Non-pigmented ciliary epithelial cell (primary cell): ENCODE measurements at places on chromosomes 7 and 10.

DNA sequence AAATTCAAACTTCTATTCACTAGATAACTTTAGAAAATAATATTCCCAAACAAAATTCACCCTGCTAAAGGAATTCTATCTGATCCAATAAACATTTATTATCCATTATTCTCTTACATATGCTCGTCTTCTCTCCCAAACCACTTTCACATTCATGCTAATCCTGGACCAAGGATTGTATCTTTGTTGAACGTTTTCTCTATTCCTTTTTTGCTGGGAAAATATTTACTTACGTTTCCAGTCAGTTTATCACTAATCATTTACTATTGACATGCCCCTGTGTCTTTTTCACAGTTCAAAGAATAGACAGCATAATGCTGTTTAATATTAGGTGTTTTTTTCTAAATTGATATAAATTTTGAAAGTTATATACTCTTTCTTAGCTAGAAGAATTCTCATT lies 3.2 kb downstream of the TEX47 start:
- DNase-seq = no peak

DNA sequence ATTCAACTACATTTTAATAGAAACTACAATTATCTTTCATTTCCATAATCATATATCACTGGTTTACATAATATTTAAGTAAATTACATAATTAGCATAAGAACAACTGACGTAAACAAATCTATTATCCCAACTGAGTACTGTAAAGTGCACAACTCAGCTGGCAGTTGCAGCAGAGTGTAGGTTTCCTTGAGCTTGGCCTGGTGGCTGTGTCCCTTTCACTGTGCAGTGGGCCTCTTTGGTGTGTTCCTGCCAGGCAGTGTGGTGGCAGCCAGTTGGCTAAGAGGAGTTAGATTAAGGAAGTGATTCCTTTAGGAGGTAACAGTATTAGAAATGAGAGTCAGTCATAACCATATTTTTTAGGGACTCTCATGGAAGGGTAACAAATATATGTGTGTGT lies 7.0 kb downstream of the NRG3 start:
- no peak for DNase-seq

GRCh38 chr10:118805146-118805545 lies 50.4 kb upstream of the CACUL1 start:
- no peak for DNase-seq

DNA sequence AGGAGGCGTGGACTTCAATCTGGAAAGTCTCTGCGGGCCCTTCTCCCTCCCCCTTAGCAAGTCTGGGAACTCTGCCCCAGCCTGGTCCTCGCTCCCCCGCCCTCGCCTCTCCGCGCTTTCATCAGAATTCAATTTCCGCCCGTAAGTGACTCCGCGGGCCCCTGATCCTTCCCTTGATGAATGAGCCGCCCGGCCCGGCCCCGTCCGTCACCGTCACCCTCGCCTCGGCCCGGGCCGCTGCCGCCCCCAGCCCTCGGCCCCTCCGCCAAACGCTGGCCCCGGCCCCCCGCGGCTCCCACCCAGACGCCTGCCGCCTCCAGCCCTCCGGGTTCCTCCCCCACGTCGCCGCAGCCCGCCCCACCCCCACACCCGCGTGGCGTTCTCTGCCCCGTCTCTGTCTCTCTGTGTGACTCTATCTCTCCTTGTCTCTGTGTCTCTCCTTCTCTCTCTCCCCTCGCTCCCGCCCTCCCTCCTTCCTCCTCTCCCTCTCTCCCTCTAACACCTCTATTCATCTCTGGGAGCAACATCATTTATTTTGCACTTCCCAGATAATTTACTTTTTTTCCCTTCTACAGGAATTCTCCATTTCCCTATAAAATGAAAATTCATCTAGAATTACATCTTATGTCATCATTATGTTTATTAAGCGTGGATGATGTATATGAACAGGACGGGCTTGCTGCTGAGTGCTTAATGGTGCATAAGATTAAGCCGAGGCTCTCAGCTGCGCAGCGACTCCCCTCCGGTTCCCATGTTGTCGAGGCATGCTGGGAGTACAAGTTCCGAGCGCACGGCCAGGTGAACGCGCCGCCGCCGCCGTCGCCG lies 91.2 kb upstream of the PAX2 start:
- no peak for DNase-seq

- DNase-seq = no peak
Observed at GRCh38 chr10:97001183-97001991, 169.3 kb downstream of the LCOR start.

GRCh38 chr10:61942604-61943461 lies 41.3 kb downstream of the ARID5B start:
- DNase-seq = no peak

- DNase-seq = no peak
Observed at GRCh38 chr10:85510682-85511081, 855.9 kb downstream of the GRID1 start.

- no peak for DNase-seq
Observed at GRCh38 chr10:5023177-5023805, 19.6 kb upstream of the AKR1C2 start.

- no peak for DNase-seq
Observed at GRCh38 chr7:47893238-47893637, 55.0 kb downstream of the PKD1L1 start.

DNA sequence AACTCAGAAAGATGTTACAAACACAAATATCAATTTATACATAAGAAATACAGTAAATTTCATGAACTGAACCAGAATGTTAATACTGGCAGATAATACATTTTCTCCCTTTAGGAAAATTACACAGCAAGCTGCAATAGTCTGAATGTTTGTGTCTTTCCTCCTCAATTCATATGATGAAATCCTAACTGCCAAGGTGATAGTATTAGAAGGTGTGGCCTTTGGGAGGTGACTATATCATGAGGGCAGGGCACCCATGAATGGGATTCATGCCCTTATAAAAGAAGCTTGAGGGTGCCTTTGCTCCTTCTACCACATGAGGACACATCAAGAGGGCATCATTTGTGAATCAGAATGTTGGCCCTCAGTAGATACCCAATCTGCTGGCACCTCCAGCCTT lies 64.3 kb upstream of the GPR22 start:
- DNase-seq = no peak

DNA sequence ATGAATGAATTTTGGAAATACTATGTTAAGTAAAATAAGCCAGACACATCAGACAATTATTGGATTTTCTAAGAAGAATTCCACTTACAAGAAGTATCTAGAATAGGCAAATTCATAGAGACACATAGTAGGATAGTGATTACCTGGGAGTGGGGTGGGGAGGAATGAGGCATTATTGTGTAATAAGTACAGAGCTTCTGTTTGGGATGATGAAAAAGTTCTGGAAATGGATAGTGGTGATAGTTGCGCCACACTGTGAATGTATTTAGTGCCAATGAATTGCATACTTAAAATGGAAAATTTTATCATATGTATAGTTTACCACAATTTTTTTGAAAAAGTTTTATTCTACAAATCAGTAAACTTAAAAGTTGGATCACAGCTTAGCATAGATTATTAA lies 297.2 kb upstream of the KAT6B start:
- no peak for DNase-seq

DNA sequence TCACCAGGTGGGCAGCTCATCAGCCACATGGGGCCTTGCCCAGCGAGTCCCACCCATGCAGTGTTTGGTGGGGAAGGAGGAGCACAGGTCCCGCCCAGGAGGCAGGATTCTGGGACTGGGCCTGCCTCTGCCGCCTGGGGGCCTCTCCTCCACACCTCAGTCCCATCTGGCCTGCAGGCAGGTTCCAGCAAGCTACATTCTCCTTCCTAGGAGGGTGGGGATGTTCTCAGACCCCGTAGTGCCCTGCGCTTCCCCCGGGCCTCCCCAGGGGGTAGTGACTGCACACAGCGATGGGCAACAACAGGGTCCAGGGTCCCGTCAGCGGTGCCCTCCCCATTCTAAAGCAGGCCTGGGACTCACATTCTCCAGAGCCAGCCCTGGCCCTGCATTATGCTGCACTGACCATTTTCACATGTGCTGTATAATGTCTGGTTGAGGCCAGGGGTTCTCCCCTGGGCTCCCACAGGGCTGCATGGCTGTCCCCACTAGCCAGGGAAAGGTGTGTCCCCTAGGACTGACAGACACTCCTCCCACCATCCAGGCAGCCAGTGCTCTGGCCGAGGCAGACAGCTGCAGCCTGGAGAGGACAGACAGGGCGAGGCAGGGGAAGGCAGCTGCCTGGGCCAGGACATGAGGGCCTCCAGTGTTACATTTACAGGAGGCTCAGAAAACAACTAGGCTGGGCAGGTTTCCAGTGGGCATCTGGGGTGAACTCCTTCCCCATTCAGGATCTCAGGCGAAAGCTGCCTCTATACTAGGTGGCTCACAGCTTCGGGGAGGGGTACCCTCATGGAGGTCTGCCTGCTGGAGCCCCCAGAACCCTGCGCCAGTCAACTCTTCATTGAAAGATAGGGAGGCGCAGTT lies 9.3 kb downstream of the RASGEF1A start:
- DNase-seq = no peak

DNA sequence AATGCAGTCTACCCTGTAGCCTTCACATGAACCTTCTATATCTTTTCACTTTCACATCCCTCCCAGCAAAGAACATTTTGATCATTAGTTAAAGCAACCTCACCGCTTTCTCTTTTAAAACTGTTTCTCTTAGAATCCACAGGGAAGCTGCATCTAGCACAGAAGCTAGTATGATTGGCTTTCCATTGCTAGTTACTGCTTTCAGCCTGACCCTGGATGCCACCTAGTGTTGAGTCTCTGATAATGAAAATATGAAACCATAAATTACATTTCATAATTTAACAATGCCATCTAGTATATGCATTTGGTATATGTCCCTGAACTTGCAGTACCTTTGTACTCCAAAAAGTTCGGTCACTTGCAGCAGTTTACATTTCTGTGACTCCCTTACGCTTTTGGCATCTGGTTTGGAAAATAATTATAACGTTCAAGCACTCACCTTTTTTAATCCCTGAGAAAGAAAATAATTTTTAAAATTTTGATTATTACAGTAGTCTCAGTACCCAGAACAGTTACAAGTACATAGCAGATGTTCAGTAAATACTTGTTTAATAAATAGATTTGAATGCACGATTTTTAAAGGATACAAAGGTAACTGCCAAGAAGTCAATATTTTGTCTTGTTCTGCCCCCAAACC lies 22.7 kb downstream of the CISD1 start:
- DNase-seq = no peak

DNA sequence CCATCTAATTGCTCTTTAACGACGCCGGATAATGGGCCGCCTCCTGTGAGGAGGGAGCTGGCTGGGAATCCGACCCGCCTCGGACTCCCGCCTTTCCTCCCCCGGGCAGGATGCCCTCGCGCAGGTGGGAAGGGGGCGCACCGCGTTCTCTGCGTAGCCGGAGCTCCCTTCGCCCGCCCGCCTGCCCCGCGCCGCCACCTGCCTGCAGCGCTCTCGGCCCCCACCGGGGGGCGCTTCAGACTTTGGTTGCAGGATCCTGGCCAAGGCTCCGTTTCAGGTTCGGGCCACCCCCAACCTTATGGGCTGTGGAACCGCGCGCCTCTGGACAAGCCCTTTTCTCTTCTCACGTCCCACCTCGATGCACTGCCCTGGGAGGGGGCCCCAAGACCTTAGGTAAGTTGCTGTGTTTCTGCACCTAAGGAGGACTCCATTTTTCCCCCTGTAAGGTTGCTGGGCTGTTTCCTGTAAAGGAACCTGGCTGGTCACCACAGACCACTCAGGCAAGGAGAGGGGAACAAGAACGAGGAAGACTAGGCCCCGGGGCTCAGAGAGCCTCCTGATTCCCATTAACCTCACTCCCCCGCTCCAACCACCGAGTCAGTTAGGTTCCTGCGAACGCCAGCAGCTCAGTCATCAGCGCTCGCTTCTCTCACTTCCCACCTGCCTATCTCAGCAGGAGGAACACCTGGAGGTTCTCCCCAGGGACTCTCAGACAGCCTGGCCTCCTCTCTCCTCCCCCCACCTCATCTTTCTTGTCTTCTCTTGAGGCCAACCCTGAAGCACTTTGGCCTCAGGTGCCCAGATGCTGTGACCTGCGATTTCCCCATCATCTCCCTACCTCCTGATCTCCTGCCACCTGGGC lies 11.3 kb upstream of the KAZALD1 start:
- DNase-seq = no peak

GRCh38 chr7:119826547-119826946 lies 446.4 kb upstream of the KCND2 start:
- DNase-seq = no peak

DNA sequence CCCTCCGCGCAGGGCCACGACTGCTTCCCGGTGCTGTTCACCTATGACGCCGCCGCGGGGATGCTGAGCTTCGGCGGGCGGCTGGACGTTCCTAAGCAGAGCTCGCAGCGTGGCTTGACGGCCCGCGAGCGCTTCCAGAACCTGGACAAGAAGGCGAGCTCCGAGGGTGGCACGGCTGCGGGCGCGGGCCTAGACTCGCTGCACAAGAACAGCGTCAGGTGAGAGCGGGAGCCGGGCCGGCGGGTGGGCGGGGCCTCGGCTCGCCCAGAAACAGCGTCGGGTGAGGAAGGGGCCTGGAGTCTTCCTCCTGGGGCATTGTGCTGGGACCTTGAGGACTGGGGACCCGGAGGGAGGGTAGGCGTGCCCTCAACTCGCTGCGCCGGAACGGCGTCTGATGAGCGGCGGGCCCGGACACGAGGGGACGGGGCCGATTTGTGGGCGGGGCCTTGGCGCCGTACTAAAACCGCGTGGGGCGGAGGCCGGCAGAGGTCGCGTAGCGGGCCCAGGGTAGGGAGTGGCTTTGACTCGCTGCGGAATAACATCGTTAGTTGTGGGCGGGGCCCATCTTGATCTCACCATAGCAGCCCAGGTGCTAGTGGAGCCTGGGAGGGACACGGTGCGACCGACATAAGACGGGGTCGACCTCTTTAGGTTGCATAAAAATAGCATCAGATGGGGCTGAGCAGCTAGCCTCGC lies 15.6 kb downstream of the PDAP1 start:
- DNase-seq = no peak

DNA sequence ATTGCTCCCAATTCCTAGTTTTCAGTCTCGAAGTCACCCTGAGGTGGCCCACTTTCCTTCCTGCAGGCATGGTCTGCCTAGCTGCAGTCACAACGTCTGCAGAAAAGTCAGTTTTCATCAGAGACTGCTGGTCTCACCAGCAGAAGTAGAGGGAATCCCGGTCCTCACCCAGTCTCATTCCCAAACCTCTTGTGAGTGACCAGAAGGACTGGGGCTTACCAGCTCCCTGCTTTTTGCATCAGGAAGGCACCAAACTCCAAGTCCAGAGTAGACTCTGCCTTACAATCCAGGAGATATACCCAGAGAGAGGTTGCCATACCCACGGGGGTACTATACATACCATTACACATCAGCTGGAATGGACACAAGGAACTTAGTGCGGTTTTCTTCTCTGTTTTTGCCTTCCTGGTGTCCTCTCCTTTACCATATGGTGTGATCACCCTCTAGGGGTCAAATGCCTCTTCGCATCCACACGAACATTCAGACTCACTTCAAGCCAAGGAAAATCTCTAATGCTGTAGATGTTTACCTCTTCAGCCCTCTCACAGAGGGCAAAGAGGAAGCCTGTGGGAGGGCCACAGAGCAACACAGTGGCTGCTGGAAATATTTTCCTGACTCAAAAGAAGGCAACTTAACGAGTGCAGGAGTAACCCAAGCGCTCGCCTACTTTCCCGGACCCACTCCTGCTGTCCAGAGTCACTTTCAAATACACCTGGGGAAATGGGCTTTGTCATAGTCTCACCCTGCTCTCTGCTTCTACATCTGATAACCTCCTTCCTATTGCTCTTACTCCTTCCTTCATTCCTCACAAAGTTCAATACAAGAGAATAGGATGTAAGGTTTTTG lies 220.9 kb downstream of the C7orf25 start:
- DNase-seq = no peak

GRCh38 chr10:48322017-48322416 lies 15.5 kb downstream of the MAPK8 start:
- DNase-seq = no peak
